ENCODE measurements at places on chromosomes 7 and 10. TPM values are rescaled to one million over a fixed set of nuclear protein-coding genes. Genes with fewer than 3 reads are reported as not detected.

The COL26A1 gene
- 1.4 TPM for total RNA-seq

DNA sequence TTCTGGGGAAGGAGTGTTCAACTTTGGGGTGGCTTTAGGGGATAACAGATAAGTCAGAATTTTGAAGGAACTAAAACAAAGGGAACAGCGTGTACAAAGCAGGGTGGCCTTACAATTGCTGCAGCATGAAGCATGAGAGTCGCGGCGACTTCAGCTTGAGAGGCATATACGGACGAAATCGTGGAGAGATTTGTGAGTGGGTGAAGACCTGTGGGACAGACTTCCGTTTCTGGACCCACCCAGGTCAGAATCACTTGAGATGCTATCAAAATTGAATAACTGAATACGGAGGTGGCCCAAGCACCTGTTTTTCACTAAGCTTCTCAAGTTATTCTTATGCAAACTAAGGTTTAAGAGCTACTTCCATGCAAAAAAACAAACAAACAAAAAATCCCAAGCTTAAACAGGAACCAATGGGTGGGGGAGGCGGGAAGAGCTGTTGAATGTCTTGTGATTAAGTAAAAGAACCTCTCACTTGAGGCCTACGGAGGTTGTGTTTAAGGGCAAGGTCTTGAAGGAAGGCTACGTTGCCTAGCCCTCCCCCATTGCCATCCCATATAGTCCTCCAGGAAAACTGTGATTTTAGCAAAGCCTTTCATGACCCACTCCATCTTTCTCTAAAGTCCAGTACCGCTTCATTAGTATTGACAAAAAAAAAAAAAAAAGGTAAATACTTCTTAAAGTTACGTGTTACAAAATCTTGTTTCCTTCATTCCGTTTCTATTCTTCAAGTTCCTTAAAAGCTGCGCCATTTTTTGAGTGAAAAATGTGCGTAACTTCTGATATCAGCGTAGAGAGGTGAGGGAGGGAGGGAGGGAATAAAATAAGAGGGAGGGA lies 1.3 kb upstream of the TRIM24 start:
- DNase-seq: no peak

DNA sequence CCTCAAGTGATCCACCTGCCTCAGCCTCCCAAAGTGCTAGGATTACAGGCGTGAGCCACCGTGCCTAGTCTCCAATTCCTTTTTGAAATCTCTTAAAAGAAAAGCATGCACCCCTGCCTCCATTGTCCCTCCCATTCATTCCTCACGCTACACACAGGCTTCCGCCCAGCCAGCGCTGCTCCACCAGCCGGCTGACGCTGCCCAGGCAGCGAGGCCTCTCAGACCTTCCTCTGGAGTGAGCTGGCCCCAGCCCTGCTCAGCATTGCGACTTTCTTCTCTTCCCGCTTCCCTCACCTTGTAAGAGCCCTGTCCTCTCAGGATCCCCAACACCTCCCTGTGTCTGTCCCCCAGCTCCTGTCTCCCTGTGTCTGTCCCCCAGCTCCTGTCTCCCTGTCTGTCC lies 23.6 kb downstream of the RGS10 start:
- DNase-seq: no peak

DNA sequence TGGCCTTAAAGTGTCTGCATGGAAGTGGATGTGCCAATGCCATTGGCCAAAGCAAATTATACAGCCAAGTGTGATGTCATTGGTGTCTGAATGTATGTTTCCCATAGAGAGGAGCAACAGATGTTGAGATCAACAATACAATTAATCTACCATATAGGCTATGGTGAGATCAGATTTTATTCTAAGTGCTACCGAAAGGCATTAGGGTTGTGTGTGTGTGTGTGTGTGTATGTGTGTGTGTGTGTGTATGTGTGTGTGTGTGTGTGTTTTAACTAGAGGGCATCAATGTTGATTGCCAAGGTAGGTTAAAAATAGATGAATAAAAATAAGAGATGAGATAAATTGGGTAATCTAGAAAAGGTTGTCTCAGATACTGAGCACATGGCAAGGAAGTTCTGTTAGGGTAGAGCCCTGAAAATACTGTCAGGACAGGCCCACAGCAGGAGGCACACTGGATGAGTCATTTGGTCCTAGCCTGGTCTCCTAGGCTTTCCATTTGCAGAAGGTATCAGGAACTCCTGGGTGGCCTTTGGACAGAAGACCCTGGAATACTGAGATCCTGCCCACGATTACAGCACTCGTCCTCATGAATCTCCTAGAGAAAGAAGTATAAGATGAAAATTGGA lies 446.0 kb upstream of the PODXL start:
- DNase-seq: no peak

DNA sequence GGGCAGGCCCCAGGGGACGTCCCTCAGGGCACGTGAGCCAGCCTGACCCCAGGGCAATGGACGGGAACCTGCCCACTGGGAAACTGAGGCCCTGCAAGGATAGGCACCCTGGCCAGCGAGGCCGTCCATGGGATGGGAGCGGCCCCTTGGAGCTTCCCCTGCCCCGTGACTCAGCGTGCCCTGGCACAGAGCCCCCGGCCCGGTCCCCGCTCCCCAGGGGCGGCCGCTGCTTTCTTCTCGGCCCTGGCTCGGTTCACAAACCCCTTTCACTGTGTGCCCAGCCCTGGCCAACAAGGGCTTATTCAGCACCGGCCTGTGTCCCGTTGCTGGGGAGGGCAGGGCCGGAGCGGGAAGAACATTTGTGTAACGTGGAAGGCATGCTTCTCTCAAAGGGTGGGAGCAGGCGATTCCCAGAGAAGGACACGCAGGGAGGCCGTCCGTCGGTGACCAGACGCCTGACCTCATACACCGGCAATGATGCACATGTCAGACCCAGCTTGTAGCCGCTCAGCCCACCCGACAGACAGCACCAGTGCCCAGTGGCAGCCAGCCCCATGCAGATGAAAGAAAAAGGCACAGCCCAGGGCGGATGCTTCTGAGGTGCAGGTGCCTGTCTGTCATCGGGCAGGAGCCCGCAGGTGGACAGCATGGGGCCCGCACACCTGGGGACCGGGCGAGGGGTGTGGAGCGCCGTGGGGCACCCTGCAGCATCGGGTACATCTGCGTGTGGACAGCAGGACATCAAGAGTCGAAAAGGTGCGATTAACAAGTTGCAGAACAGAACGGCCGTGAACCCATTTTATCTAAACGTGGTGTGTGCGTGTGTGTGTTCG lies 94.5 kb downstream of the PDGFA start:
- DNase-seq: no peak

The HOXA7 gene
- 0.72 TPM for total RNA-seq

The SUN3 gene
- total RNA-seq: not detected

DNA sequence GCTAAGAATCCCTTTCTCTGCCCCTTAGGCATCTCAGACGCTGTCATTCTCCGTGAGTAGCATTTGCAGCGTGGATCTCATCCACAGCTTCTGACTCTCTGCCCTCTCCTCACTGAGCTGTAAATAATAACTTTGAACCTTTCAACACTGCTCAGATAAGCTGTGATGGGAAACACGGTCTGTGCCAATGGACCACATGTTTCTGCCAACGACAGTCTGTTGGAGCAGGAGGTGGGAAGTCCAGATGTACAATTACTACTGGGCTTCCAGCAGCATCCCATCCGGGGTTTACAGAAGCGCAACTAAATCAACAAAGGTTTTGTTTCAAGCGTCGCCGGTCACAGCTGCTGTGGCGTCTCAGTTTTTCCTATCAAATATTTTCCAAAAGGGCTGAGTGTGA lies 1110.6 kb downstream of the TYW1 start:
- no peak for DNase-seq

The GJD4 gene
- 0.48 TPM for total RNA-seq

DNA sequence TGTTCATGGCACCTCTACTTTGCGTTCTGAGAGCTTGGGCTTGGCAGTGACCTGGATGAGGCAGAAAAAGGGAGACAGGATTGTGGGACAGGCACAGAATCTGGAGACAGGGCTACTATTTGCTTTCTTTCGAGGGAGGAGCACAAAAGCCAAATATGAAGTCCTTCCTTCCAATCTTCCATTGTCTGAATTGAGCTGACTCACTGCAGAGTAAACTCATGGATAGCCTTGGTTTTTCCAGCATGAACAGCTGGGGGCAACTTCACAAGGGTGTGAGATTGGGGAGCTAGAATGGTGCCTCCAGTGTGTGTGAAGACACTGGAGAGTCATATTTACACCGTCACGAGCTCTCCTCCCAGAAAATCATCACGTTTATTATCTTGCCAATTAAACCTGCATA lies 55.6 kb upstream of the NRP1 start:
- no peak for DNase-seq

GRCh38 chr7:132154248-132154647 lies 422.0 kb downstream of the PLXNA4 start:
- no peak for DNase-seq

- no peak for DNase-seq
These were observed 1.1 kb downstream of the ALOX5 start for GRCh38 chr10:45375101-45375500.

GRCh38 chr7:6128205-6128604 lies 97.0 kb downstream of the ANKRD61 start:
- no peak for DNase-seq
